Activated CD8-positive, alpha-beta memory T cell treated with anti-CD3 and anti-CD28 coated beads for 1 hour (primary cell): ENCODE measurements at places on chromosomes 5 and 9.

DNA sequence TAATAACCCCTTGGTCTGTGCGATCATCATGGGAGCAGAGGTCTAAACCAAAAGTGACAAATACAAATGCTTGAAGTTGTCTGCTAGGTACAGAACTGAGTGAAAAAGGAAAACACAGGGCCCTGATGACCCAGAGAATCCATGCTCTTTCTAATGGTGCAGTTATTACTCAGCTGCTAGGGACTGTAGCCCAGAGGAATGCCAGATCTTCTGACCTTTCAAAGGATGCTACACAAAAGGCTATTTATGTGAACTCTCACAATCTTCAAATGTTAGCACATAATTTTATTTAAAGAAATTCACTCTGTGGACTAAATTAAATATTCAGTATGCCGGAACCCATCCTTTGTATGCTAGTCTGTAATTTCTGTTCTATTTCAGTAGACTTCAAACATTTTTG, 79.9 kb downstream of the PRR16 start:
- no peak for DNase-seq

- no peak for DNase-seq
Measured at GRCh38 chr5:171725205-171725601, 60.4 kb upstream of the SMIM23 start.

DNA sequence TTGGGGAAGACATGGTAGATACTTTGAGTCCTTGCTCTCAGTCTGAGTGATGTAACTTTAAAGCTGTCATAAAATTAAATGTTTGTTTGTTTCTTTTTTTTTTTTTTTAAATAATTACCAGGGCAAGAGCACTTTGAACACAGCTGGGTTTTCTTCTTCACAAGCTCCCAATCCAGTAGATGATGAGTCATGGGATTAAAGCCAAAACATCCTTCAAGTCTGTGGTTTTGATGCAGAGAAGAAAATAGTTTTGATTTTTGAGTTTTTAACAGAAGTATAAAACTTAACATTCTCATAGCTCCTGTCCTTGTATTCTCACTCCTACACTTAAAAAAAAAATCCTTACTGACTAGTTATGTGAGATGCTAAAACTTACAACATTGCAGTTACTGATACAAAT, 34.8 kb upstream of the IL31RA start:
- DNase-seq, result no peak

DNA sequence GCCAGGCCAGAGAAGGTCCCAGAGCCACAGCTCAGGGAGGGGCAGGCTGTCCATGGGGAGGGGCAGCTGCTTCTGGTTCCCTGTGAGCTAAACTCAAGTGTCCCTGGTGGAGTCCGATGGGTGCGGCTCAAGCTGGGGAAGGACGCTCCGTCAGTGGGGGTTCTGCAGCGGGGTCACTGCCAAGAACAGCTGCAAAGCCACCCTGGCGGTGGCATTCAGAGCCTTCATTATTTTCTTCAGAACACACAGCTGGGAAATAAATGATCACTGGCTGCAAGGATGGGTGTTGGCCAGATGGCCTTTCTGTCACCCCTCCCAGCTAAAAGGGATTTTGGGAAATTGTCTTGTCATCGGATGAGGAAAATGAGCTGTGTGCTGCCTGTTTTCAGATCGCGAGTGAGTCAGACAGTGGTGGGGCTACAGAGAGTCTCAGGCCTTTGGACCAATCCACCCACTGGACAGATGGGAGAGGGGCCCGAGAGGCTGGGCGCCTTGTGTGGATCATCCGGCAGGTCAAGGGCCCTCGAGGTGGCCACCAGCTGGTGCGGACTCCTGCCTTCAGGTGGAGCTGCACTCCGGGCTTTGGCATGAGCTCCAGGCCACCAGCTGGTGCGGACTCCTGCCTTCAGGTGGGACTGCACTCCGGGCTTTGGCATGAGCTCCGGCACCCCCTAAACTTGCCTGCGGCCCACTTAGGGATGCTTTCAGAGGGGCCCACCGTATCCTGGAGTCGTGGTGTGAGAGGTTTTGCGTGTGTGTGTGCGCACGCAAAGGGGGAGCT, 17.9 kb upstream of the GFPT2 start:
- DNase-seq, result no peak

DNA sequence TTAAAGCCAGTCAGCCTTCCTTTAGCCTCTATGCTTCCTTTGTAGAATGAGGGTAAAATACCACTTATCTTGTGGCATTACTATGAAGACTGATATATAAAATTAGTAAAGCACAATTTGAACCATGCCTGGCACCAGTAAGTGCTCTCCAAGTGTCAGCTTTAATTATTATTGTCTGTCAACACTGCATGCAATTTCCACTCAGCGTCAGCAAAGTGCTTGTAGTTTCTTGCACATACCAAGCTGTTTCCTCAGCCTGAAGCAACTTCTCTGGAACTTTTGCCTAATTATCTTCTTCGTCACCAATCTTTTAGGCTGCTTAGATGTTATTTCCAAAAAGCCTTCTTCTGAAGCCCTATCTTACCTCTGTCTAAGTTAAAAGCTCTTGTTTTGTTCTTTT, 177.3 kb downstream of the CDC42SE2 start:
- DNase-seq, result no peak

DNA sequence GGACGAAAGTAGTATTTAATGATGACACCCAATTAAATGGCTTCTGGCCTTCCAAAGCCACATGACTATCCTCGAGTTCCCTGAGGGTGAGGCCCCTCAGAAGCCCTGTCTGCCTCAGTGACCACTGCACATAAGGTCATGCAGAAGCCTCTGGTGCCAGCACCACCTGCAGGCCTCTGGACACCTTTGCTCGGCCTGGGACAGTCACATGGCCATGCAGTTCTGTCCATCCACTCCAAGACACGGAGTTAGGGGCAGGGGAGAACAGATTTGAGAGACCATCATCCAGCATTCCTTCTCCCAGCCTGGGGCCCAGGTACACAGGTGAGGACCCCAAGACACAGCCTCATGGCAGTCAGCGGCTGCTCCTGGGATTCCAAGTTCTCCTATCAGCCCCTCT, 145.0 kb downstream of the ROR2 start:
- DNase-seq, result no peak

DNA sequence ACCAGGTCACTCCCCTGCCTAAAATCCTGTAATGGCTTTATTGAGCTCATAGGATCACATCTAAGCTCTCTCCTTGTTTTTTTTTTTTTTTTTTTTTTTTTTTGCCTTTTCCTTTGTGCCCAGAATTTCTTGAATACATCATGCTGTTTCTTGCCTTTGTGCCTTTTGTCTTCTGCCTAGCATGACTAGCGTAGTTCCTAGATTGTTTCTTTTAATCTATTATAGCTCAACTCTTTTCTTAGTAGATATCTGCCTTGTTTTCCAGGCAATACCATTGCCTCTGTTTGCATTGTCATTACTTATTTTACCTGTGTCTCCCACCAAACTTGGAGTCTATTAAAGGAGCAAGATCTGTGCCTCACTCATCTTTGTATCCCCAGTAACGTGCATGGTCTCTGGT, 106.1 kb upstream of the C9orf72 start:
- no peak for DNase-seq

DNA sequence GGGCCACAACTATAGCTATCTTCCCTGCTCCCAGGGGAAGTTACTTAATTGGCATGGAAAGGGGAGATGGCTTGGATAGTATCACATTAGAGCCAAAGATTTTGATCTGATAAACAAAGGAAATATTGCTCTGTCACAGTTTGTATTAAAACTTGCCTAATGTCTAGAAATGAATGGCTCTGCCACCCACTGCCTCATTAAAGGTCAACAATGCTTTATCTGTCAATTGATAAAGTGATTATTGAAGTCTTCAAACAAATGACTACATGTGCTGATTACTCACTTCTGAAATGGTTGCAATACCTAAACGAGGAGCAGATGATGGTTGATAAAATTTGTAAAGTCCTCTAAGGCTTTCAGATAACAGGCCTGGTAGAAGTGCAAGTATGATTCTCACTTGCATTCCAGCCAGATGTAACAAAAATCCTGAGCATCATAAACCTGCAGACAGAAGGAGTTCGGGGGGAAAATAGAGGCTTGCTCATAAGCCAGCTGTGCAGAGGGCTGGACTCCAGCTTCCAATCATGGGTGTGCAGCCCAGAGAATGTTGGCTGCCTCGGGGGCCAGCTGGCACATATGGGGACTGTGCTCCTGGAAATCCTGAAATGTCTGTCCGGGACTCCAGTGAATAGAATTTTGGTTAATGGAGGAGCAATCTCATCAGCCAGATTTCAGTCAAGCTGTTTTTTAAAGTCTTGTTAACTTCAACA, 200.5 kb upstream of the SLC27A6 start:
- no peak for DNase-seq

DNA sequence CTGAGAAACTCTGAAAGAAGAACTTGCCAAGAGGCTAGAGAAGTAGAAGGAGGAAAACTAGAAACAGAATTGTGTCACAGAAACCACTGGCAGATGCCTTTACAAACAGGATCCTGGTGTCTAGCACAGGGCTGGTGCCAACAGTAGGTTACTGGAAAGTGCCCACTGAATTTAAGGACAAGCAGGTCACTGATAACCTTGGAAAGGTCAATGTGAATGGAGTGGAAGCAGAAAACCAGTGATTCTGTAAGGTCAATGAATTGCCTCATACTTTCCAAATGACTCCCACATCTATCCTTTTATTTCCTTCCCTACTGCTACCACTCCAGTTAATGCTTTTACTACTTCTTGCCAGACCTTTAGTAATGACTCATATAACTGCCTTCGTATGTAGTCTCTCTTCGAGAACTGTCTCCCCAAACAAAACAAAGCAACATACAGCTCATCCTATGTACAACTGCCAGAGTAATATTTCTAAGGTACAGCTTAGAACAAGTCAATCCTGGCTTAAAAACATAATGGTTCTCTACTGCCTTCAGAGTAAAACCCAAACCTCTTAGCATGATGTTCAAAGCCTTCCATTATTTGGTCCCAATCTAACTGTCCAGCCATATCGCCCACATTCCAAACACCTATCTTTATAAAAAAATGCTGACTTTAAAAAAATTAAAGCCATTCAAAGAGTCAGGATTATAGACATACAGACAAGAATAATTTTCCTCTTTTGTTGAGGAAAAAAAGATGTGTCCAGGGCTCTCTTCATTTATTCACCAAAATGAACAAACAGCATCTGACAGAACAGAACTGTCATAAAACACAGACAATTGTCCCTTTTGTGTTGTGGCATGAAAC, 52.5 kb downstream of the NR3C1 start:
- no peak for DNase-seq

- no peak for DNase-seq
Measured at GRCh38 chr5:128276537-128277216, 193.1 kb downstream of the SLC12A2 start.

DNA sequence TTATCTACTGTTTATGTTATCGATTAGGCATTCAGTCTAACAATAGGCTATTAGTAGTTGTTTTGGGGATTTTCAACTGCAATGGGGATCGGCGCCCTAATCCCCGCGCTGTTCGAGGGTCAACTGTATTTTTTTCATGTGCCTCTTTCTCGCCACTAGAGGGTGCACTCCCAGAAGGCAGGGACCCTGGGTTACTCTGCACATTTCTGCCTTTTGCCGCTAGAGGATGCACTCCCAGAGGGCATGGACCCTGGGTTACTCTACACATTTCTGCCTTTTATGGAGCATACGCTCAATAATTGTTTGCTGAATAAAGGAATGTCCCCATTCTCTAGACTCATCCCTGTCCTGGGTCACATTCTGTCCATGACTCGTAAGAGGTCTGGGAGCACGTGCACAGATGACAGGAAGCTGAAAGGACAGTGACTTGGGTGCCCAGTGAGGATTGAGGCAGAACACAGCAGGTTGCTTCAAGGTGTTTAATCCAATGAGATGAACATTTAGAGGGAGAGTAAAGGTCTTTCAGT, 27.9 kb upstream of the RECK start:
- DNase-seq, result peak; percentile 16

DNA sequence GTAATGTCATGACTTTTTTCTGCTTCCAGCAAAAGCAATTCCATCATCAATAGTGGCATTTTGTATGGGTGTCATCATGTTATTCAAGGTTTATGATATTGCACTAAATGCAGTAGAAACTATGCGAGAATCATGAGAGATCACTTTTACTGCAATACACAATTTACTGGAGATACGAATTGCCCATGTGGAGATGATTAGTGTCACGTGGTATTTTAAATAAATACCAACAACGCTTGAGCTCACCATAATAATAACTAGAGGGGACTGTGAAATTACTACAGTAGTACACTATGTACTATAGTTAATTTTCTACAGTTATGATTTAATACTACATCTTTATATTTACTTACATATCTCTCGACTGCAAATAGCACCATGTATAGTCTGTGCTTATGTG, 49.7 kb downstream of the FAM174A start:
- no peak for DNase-seq

DNA sequence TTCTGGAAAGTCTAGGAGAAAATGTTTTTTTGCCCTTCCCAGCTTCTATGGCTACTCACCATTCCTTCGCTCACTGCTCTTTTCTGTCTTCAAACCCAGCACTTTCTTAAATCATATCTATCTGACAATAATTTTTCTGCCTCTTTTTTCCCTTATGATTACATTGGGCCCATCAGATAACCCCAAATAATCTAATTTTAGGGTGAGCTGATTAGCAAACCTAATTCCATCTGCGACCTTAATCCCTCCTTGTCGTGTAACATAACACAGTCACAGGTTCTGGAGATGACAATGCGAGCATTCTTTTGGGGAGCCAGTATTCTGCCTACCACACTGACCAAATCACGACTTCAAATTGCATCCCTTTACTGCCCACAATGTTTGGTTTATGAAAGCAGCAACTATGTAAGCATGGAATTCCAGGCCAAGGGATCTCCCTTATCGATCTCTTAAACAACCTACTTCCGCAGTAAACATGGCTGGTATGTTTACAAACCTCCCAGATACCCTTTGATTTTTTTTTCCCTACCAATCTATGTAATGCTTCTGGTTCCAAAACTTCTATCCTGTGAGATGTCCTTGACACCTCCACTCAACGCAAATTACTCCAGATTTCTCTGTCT, 2122.2 kb downstream of the MAT2B start:
- DNase-seq, result no peak

DNA sequence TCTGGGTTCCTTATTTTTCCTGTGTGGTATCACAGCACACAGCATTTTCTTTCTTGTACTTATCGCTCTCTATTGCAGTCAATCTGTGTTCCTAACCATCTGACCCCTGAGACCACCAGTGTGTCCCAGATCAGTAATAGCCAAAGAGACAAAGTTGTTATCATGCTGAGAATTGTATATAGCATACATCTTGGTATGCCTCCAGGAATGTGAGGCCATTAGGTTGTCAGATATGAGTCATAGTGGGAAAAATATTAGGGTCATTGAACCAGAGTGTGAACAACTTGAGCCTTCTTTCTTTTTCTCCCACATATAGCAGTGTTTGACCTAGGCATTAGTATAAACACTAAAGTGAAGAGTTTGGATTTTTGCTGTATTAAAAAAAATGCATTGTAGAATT, 106.3 kb downstream of the NDUFAF2 start:
- DNase-seq, result no peak

GRCh38 chr9:85016384-85017006, 347.0 kb downstream of the NTRK2 start:
- DNase-seq, result no peak

- DNase-seq, result no peak
Measured at GRCh38 chr5:73272351-73272750, 99.4 kb downstream of the TMEM174 start.
